Pulmonary artery endothelial cell (primary cell): ENCODE measurements at places on chromosomes 3 and 15. TPM values are rescaled to one million over a fixed set of nuclear protein-coding genes. Genes with fewer than 3 reads are reported as not detected.

GRCh38 chr3:123694366-123695087, 109.7 kb upstream of the HACD2 start:
- no peak for DNase-seq

The UQCC5 gene
- 5.1 and 7.5 TPM in 2 replicates for total RNA-seq

The ANAPC13 gene
- 46.4 and 65.2 TPM in 2 replicates for total RNA-seq

GRCh38 chr3:38382506-38383080, 36.0 kb downstream of the XYLB start:
- DNase-seq, result no peak

- DNase-seq, result no peak
Observed at GRCh38 chr3:80675790-80676189, 908.0 kb upstream of the ROBO1 start.

DNA sequence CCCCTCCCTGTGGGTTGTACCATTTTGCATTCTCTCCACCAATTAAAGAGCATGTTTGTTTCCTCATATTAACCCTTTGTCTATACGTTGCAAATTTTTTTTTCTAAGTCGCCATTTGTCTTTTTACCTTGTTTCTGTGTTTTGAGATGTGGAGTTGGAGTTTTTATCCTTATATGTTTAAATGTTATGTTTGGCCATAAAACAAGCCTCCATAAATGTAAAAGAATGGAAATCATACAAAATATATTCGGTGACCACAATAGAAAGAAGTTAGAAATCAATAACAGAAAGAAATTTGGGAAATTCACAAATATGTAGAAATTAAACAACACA, 29.2 kb downstream of the LRRK1 start:
- no peak for DNase-seq

GRCh38 chr15:74141591-74141990, 11.2 kb downstream of the ISLR2 start:
- DNase-seq, result no peak

DNA sequence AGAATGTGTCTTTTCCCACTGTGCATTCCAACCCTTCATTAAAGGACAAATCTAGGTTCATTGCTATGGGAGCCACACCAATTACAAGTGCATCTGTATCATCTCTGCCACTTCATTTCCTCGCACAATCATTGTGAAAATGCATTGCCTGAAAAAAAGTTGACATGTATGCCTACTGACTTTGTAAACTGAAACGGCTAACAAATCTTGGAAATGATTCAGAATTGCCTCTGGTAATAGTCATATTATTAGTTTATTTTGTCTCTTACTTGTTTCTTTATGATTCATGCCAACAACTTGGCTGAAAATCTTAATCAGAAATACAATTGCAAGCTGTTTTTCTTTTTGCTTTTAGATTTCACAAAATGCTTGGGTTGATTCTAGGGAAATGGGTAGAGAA, 497.1 kb downstream of the ZIC1 start:
- no peak for DNase-seq

The GOLGA8O gene
- 0.20 and 0.53 TPM in 2 replicates for total RNA-seq

The DPH6 gene
- 10.0 and 15.4 TPM in 2 replicates for total RNA-seq
